Non-pigmented ciliary epithelial cell (primary cell): ENCODE measurements at places on chromosomes 7 and 10.

- DNase-seq: no peak
These were observed 37.2 kb downstream of the CYCS start for GRCh38 chr7:25087855-25088254.

- DNase-seq: no peak
These were observed 38.2 kb downstream of the MKLN1 start for GRCh38 chr7:131365838-131366237.

GRCh38 chr10:11874568-11875493, 51.7 kb downstream of the PROSER2 start:
- DNase-seq: no peak

GRCh38 chr10:77212632-77213031, 425.0 kb downstream of the KCNMA1 start:
- no peak for DNase-seq

- peak; percentile 67 for DNase-seq
These were observed 23.0 kb upstream of the ZNF12 start for GRCh38 chr7:6729492-6730342.

DNA sequence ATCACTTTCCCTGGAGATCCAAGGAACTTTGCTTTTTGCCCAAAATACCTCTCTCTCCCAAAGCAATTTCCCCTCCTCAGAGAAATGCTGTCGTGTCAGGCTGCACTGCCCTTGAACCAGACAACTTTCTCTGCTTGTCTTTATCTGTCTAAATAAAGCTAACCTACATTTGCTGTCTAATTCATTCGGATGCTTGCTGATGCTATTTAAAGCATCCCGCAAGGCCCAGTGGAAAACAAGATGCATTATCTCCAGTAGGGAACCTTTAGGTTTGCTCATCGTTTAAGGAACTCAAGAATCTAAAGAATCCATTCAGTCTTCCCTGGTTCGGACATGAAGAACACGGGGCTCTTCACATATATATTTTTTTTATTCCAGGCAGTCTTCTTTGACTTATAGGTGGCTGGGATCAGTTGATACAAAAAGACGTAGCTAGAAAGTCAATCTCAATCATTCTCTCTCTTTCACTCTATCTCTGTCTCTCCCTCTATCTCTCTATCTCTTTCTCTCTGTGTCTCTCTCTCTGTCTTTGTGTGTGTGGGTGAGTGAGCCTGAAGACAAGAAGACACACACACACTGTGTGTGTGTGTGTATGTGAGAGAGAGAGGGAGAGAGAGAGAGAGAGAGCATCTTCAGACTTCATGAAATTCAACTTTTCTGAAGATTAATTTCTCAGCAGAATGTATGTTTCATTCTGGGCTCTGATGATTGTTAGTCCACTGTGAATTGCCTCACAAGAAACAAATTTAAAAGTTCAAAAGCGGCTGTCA, 92.8 kb upstream of the MKLN1 start:
- DNase-seq: no peak

DNA sequence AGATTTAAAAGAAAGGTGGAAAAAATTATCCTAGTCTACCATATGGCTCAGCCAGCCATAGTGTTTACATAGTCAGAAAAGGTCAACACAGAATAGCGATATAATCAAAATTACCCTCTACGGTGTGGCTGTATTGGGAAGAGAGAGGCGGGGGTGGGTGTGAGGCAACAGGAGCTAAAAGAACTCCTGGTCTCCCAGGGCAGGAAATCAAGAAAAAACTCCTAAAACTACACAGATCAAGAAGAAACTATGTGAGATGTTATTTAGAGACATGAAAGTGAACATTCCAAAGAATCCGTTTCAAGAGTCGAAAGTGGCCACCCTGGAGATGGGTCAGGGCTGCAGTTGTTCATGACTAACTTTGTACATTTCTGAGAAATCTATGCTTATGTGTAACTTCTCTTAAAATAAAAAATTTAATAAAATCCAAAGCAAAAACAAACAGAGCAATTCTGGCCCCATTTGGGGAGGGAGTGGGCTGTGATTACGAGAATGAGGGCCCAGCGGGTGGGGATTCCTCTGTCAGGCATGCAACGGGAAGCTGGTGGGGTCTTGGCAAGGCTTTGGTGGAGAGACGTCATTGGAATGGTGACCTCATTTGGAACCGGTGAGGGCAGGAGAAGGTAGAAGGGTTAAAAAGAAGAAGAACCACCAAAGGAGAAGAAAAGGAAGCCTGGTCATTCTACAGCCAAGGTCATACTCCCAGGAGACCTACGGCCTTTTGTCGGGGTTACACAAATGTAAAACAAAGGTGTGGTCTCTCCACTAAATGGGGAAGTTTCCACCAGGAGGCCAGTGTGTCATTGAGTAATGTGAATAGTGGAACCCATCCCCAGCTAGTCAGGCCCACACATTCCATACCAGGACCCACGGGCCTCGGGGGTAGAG, 71.2 kb upstream of the DUSP5 start:
- peak; percentile 87 for DNase-seq

DNA sequence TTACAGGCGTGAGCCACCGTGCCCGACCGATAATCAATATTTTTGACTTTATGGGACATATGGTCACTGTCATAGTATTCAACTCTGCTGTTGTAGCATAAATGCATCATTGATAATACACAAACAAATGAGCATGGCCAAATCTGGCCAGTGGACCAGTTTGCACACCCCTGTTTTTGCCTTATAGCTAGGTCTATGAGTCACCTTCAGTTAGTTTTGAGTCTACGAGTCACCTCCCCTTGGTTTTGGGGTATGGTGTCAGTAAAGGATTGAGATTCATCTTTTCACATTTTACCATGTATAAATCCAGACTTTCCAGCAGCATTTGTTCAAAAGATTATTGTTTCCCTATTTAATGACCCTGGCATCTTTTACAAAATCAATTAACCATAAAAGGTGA, 362.5 kb upstream of the NRP1 start:
- no peak for DNase-seq

DNA sequence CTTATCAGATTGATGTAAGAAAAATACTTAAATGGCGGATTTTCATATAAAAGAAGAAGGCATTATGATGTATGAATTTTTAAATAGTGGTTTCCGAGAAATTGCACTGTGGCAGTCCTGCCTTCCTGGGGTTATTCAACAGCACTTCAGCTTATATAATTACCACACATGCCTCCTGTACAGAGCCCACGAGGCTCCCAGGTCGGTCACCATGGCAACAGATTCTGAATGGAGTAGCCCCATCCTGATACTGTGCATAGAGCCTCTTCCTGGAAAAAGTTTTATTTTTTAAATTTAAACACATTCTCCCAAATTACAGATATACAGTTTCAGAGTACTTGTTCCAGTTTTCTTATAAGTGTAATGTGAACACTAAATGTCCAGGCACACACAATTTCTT, 15.9 kb upstream of the ASB4 start:
- DNase-seq: no peak

- no peak for DNase-seq
These were observed 1.5 kb downstream of the MAFK start for GRCh38 chr7:1531979-1532455.

- DNase-seq: peak; percentile 17
These were observed 25.1 kb upstream of the GHRHR start for GRCh38 chr7:30938435-30939316.

- no peak for DNase-seq
These were observed 14.6 kb downstream of the PPIA start for GRCh38 chr7:44811093-44811492.

DNA sequence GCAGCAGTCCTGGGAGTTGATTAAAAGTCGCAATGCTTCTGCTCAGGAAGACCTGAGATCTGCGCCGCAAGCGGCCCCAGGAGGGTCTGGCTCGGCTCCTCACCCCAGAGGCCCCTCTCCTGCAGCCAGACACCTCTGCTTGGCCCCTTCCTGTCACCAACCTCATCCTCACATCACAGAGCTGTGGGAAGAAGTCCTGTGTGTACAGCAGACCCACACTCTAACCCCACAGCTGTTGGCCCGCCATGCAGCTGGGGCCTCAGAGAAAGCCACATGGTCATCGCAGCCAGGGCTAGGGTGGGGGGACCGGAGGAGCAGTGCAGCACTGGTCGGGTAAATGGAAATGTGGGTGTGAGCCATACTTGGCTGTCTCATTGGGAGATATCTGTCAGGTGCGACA, 97.7 kb downstream of the RGS10 start:
- no peak for DNase-seq

- DNase-seq: no peak
These were observed 6.4 kb downstream of the ACTA2 start for GRCh38 chr10:88946200-88946599.

DNA sequence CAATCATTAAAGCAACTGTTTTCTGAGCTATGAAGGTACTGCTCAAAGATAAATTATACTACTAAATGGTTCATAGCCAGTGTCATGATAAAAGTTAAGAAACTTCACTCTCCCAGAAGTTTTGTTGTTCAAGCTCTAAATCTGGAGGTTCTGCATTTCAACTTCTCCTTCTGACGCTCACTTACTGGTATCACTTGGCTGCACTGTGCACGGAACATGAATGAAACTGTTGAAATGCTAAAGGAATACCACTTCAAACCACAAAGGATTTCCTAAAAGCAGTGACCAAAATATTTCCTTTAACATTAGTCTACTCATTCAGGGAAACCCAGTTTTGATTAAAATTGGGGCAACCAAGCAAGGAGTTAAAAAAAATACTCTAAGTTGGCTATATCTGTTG, 93.6 kb downstream of the UBE2H start:
- no peak for DNase-seq

DNA sequence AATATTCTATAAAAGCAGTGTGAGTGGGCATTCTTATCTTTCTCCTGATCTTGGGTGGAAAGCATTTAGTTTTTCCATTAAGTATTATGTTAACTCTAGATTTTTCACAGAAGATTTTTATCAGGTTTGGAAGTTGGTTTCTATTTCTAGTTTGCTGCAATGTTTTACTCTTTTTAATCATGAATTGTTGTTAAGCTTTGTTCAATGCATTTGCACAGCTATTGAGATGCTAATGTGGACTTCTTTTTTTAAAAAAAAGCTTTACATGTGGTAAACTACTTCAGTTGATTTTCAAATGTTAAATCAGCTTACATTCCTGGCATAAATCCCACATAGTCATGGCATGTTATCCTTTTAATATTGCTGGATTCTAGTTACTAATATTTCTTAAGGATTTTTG, 363.6 kb upstream of the NRP1 start:
- DNase-seq: no peak

DNA sequence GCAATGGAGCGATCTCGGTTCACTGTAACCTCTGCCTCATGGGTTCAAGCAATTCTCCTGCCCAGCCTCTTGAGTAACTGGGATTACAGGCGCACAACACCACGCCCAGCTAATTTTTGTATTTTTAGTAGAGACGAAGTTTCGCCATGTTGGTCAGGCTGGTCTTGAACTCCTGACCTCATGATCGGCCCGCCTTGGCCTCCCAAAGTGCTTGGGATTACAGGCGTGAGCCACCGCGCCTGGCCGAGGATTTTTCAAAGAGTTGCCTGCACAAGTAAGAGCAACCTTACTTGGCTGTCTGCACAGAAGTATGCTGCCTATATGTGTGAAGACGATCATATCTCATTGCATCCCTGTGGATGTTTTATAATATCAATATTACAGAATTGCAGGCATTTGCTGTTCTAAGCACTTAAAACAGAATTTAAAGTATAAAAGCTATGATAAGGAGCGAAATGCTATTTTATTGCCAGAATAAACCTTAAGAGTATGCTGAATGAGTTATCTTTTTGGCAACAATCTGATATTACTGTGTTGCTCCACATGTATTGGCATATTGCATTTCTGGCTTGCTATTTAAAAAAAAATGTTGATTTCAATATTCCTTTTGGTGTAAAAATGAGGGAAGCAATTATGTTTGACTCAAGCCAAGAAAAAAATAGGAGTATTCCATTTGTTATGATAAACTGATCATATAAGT, 379.4 kb upstream of the SEMA3D start:
- no peak for DNase-seq

GRCh38 chr7:118153551-118154177, 30.3 kb upstream of the LSM8 start:
- no peak for DNase-seq

GRCh38 chr7:2978408-2978807, 65.3 kb downstream of the CARD11 start:
- DNase-seq: no peak

DNA sequence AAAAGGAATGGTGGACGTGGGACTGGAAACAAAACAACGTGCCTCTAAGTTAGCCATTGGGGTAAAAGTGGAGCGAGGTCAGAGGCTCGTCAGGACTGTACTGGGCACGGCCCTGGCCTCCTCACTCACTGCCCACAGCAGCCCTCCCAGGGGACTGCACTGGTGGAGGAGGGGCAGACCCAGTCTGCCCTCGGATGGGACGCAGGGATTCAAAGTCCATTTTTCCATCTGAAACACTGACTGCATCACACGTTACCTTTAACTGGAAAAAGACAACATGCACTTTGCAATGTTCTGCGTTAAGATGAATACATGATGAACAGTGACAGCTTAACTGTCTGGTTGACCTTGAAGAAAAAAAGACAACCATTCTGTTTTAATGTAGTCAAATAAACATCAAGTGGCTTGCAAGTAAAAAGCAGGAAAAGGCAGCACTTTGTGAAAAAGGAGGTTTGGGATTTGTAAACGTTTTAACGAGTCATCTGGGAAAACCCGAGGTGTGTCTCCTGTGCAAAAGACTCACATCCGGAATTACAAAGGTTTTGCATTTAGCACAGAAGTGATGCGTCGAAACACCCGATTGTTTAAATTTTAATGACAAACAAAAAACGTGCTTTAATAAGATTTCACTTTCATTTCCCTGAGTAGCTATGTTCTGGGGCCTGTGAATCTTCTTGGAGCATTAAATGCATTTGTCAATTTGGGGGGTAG, 18.8 kb downstream of the KLF6 start:
- no peak for DNase-seq

DNA sequence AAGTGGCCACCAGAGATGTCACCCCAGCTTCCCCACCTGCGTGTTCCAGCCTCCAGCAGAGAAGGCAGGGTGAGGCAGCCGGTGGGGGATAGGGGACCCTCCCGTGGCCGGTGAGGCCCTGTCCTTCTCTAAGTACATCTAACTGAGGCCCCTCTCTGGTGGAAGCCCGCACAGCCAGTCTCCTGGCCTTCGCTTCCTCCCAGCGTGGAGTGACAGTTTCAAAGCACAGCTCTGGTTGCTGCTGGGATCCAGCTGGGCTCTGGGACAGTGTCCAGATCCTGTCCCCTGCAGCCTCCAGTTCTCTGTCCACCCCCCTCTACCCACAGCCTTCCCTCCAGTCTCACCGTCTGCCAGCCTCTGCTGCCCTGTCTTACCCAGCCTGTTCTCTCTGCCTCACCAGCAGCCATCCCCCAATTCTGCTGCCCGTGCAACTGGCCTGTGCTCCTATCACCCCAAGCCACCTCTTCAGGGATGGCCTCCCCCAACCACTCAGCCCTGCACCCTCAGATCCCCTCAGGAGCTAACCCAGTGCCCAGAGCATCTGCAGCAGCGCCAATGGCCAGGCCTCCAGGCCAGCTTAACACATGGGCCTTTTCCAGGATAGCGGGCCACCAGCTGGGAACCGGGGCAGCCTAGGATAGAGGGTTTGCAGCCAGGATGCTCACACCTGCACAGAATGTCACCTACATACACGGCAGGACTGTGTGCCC, 16.3 kb upstream of the SH2B2 start:
- DNase-seq: no peak
